ENCODE measurements at places on chromosomes 11 and 22.

GRCh38 chr11:111330234-111330893 is 32.0 kb downstream of the POU2AF3 start:
- DNase-seq, result no peak

DNA sequence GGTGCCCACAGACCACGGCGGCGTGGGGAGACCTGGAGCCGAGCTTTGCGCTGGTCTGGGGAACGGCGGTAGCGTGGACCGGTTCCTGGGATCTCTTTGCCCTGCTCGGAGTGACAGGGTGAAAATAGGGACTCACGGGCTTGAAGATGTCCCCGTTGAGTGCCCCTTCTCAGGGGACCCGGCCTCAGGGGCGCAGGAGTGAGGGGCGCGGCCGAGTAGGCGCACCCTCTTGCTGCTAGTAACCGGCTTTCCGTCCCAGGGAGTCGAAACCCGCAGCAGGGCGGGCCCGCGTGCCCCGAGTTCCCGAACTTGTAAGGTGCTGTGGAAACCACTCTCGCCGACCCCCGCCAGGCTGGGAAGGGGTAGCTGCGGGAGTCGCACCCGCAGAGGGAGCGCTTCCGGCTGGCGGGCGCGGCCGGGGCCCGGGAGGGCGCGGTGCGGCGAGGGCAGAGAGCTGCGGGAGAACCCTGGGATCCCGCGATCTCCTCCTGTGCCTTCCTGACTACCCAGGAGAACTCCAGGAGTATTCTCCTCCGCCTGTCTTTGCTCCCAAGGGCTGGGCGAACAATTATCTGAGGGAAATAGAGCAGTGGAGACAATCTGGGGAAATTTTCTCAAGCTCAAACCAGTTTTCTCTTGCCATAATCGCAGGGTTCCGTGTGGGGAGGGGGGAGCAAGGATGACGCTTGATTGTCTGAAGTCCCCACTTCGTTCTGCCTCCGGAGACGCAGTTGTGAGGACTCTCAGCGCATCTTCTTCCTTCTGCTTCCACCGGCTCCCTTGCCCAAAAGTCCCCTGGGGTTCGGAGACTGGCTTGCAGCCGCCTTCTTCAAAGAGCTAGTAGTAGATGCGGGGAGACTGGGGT is 666 bp downstream of the NELL1 start:
- DNase-seq, result no peak

- DNase-seq, result no peak
These were observed 8.3 kb downstream of the PGAP2 start for GRCh38 chr11:3816673-3817072.

- DNase-seq, result no peak
These were observed 76.8 kb upstream of the VPREB1 start for GRCh38 chr22:22167791-22168189.

DNA sequence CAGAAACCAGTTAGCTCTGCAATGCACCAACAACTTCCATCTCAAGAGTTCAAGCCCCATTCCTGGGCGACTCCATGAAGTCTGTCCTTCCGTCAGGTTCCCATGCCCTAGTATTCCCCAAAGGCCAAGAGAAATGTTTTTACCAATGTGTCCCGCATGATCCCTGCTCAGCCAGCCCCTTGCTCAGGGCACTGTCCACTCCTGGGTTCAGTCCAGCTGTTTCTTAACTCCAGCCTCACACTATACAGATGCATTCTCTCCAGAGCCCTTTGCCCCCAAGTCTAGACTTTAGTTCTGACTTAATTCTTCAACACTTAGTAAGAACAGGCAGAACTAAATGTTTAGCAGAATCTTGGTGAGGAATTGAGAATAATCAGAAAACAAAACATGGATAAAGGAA is 497.5 kb downstream of the SOX6 start:
- DNase-seq, result no peak

DNA sequence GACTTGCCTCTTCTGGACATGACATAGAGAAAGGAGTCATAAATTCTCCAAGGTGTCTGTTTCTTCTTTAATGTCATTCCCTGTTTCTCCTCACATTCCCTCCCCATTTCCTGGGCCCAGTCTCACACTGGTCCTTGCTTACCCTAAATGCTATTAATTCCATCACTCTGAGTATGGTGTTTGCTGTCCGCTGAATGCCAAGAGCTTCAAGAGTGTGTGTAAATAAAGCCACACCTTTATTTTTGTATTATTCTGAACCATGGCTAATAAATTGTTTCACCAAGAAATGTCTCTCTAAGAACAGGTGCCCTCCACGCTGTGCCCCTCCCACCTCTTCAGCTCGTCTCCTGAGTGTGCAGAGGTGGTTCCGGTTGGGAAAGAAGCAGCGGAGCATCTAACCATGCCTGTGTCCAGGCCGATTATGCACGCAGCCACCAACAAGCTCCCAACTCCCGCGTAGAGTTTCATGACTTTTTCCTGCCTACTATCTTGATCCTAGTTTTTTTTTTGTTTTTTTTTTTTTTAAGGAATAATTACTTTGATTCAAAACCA is 8.6 kb downstream of the TMEM121B start:
- DNase-seq, result no peak

DNA sequence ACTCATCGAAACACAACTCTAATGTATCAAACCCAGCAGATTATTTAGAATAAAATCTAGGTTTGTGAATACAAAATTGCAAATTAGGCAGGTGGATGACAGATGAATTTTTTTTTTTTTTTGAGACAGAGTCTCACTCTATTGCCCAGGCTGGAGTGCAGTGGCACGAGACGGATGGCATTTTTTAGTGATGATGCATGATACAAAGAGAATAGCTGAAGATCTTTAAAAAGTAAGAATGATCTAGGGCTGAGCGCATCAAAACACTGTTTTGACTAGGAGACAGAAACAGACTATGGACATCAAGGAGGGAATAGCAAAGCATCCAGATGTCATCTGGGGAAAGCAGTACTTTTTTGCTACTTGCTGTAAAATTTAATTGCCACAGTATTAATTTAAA is 63.8 kb downstream of the IMMP1L start:
- DNase-seq, result no peak

- DNase-seq, result no peak
These were observed 51.1 kb downstream of the IGSF9B start for GRCh38 chr11:133905677-133906156.

GRCh38 chr11:44949160-44950030 is 1.3 kb downstream of the TP53I11 start:
- no peak for DNase-seq

DNA sequence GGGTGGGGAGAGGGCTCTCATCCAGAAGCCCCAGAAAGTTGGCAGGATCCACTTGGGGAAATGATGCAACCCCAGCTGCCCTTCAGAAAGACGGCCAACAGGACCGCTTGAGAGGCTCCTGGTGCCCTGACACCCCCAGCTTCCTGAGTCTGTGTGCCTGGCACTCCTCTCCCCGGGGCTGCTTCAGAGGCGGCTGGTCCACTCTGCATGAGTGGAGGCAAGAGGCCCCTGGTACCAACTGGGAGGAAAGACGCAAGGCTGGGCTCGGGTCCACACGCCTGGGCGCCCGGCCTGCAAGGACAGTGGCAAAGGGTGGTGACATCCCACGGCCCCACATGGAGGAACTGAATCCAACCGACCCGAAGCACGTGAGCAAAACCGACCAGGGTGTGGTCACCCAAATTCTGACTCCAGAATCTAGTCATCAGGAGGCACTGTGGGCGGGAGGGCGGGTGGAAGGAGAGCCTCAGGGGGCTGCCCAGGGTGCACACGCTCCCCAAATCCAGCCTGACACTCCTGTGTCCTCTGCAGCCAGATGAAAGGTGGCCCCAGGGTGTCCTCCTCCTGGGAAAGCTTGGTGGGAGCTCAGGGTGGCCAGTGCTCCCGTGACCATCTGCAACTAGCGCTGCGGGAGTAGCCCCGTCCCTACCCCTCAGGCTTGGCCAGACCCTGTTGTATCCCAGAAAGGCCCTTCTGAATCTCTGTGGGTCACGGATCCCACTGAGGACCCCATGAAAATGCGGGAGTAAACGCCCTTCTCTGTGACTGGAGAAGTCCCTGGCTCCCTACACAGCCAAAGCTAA is 3.7 kb downstream of the RNH1 start:
- DNase-seq, result no peak

DNA sequence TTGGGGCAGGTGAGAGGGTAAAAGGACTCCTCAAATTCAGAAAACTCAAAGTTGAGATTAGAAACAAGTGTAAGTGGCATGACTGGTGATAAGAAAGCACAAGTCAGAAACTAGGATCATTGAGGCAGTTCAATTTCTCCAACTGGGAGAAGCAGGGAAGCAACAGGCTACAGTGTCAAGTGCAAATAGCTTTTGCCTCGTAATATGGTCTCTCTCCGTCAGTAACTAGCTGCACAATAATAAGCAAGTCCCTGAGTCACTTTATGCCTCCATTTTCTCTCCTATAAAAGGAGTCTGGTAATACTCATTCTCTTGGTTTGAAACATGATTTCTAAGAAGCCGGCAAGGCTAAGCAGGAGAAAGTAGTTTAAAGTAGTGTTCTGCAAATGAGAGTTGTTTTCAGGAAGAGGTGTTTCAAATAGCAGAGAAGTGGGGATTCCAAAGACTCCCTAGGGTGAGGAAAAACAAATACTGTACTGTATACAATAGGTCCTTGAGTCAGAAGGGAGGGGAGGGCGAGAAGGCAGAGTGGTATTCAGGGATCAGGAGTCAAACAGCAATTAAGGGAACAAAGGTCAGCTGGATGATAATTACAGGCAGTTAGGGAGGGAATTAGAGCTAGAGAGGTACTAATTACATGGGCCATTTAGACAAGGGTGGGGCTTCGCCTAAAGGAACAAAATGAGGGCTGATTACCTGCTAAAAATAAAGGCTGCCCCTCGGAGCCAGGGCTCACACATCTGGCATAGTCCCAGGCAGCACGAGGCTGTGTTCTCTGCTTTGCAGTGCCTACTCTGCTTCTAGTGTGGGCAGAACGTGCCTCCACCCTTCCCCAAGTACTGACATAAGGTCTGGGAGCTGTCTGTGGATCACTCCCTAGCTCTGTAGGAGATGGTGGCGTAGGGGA is 96.0 kb upstream of the BDNF start:
- peak; percentile 99 for DNase-seq

GRCh38 chr22:31652911-31653684 is 8.9 kb downstream of the PISD start:
- no peak for DNase-seq

DNA sequence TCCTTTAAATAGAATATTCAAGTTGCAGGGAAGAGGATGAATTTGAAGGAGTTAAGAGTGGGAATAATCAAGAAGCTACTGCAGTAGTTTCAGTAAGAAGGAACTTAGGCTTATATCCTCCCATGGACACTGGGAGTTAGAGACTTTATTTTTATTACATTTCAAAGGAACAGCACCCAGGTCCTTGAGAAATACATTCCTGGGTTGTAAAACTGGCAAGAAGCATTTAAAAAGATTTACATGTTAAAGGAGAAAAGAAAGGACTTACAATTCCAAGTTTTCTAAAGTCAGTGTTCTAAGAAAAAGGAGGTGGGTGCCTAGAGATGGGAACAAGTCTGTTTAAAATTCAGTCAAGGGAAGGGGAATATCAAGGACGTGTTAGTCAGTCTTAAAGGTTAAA is 306.9 kb downstream of the JRKL start:
- no peak for DNase-seq

DNA sequence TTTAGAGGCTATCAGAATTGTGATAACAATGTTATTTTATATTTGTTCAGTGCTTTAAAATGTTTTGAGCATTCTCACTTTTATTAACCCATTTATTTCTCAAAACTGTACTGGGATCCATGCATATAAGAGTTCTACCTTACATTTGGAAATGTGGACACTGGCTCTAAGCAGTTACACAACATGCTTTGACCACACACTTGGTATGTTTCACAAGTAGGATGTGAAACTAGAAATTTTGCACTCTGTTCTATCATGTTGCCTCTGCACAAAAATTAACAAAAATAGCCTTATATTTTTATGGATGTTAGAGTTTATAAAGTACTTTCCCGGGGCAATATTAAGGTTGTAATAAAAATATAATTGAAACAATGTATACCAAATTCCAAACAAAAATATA is 126.9 kb upstream of the CHORDC1 start:
- DNase-seq, result no peak

DNA sequence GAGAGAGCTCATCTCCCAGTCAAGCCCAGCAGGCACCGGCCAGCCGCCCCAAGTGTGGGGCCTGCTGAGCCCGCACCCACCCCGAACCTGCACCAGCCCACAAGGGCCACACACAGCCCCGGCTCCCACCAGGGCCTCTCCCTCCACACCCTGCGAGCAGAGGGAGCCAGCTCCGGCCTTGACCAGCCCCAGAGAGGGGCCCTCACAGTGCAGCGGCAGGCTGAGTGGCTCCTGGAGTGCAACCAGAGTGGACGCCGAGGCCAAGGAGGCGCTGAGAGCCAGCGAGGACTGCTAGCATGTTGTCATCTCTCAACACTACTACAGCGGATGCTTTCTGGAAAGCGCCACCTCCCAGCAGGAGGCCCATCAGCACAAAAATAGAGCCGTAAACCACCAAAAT is 10.9 kb downstream of the DEFB108B start:
- DNase-seq, result no peak

GRCh38 chr11:112211536-112211935 is 14.7 kb upstream of the PTS start:
- no peak for DNase-seq

DNA sequence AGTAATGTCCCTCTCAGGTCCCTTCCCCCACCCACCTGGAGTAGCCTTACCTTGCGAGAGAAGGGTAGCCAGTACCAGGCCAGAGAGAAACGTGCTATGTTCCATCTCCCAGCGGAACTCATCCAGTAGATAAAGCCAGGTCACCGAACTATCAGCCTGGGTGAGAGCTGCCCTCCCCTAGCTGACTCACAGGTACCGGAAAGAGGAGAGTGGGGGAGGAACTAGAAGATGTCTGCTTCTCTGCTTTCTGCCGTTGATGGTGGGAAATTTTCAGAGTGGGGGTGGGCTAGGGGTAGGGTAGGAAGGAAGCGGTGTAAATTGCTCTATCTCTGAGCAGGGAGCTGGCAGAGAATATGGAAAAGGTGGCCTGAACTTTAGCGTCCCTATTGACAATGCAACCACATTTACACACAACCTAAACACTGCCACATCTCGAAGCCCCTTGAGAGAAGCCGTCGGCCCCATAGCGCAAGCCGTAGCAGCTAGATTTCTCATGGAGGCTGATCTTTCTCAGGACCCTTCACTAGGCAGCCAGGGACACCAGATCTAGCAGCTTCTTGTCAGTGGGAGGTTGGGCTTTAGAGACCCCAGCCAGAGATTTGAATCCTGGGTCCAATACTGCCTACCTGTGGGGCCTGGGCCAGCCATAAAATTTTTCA is at the start of gene CD3D:
CD3D (minus strand) TSS at position 203 of the 659 bp plus-strand sequence; CDS start at position 105, 98 bp downstream.
- DNase-seq, result no peak

- no peak for DNase-seq
These were observed 50.1 kb upstream of the PHOX2A start for GRCh38 chr11:72293910-72294615.

- no peak for DNase-seq
These were observed 84.7 kb downstream of the MAML2 start for GRCh38 chr11:96257972-96258934.

DNA sequence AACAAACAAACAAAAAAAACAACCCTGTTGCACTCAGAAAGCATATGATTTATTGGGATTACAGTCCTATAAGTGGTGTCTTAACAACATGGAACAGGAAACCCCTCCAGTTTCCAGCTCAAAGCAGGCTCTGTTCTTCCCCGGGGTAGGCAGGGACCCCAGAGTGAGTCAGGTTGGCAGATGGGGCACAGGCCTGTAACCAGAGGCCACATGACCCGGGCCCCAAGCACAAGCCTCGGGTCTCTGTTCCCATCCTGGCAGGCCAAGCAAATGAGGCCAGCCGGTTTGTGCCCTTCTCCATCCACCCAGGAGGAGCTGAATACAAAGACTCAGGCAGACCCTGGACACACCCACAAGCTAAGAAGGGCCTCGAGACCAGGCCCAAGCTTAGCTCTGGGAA is 75.8 kb downstream of the NAT10 start:
- DNase-seq, result no peak

Data from NCI-H187 treated with DMSO at 0.1 percent for 48 hours (cell line).